ENCODE measurements at places on chromosomes 11 and 22. TPM values are rescaled to one million over a fixed set of nuclear protein-coding genes. Genes with fewer than 3 reads are reported as not detected.

Gene SPON1
- total RNA-seq: 53.5 TPM

Gene EMID1
- 45.4 TPM for total RNA-seq

Gene RTN4RL2
- total RNA-seq: 1.6 TPM

Gene MTMR2
- total RNA-seq: 31.0 TPM

Gene LMO2
- total RNA-seq: 12.2 TPM

Gene PGA5
- not detected for total RNA-seq

Gene SELENOO
- 13.8 TPM for total RNA-seq

Gene OSBP2
- 62.3 TPM for total RNA-seq

Gene SAAL1
- total RNA-seq: 52.3 TPM

Gene SLC5A12
- total RNA-seq: not detected

Gene THY1
- total RNA-seq: 31.3 TPM

Gene ANGPTL5
- 0.31 TPM for total RNA-seq

Gene CAPN5
- total RNA-seq: 27.5 TPM

Gene HBD
- not detected for total RNA-seq

Gene TRPM5
- not detected for total RNA-seq

Gene NXPE1
- total RNA-seq: not detected

Gene OR1S2
- total RNA-seq: not detected
